ENCODE measurements at places on chromosomes 11 and 22. TPM values are rescaled to one million over a fixed set of nuclear protein-coding genes. Genes with fewer than 3 reads are reported as not detected.

Gene CACNA1I
- total RNA-seq, result 0.27 TPM

Gene FXYD6
- total RNA-seq, result 114 TPM

GRCh38 chr11:109247071-109247470 is 174.9 kb upstream of the C11orf87 start:
- H3K4me3 ChIP-seq, result no peak overlapping the region
- H3K4me1 ChIP-seq, result no peaks in the 10 kb centered on the region
- H3K36me3 ChIP-seq, result no peaks in the 10 kb centered on the region
- no peak overlapping the region for H3K27ac ChIP-seq
- no peak for DNase-seq
- H3K27me3 ChIP-seq, result peaks cover 10% of the 10 kb centered on the region

DNA sequence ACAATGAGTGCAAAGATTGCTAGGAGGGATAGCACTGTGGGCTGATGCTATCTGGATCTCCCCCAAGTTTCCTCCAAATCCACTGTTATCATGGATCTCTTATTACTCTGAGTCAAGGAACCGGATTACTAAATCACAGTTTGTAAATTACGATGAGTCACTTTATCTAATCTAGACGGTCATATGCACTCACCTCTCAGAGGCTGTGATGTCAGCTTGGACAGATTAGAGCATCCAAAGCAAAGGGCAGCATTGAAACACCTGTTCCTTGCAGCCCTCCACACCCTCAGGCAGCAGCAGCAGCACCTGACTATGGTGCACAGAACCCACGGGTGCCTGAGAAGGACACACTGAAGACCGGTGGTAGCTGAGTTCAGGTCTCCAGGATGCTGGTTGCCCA is 14.0 kb upstream of the POU2AF1 start:
- no peaks in the 10 kb centered on the region for H3K36me3 ChIP-seq
- H3K27me3 ChIP-seq, result peaks cover 45% of the 10 kb centered on the region
- H3K4me1 ChIP-seq, result no peaks in the 10 kb centered on the region
- no peak for DNase-seq

DNA sequence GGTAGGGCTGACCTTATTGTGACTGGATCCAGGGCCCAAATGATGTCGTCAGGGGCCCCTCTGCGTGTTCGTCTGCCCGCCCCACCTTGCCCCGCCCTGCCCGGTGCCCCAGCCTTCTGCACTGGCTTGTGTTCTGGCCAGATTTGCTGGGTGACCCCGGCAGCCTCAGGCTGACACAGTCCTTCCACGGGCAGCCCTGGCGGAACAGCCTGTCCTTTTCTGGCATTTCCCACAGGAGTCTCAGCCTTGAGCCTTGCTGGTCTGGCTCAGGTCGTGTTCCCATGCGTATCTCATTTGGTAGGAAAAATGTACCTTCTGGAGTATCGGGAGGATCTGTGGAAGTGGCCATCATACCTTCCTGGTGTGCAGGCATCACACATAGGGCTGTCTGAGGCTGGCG is 31.0 kb downstream of the IGHMBP2 start:
- no peak overlapping the region for H3K4me3 ChIP-seq
- H3K36me3 ChIP-seq, result peaks cover 16% of the 10 kb centered on the region
- no peaks in the 10 kb centered on the region for H3K4me1 ChIP-seq
- no peak overlapping the region for H3K27ac ChIP-seq
- DNase-seq, result no peak
- H3K27me3 ChIP-seq, result no peaks in the 10 kb centered on the region

DNA sequence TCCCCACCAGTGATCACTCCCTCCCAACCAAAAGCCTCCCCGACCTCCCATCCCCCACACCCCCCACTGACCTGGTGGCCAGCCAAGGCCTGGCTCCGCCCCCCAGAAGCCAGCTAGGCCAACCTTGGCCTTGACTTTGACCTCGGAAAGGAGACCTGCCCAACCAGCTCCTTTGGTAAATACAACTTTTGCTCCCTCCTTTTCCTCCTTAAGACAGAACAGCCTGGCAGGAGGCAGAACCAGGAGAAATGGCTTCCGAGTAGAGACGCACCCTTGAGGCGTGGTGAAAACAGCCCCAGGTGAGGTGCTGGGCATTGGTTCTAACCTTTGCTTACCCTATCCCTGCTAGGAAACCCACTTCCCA is 27.0 kb downstream of the PLEKHA7 start:
- H3K4me1 ChIP-seq, result peaks cover 37% of the 10 kb centered on the region
- no peaks in the 10 kb centered on the region for H3K27me3 ChIP-seq
- no peaks in the 10 kb centered on the region for H3K36me3 ChIP-seq
- peak overlapping the region; percentile 64 for H3K27ac ChIP-seq
- H3K4me3 ChIP-seq, result no peak overlapping the region

DNA sequence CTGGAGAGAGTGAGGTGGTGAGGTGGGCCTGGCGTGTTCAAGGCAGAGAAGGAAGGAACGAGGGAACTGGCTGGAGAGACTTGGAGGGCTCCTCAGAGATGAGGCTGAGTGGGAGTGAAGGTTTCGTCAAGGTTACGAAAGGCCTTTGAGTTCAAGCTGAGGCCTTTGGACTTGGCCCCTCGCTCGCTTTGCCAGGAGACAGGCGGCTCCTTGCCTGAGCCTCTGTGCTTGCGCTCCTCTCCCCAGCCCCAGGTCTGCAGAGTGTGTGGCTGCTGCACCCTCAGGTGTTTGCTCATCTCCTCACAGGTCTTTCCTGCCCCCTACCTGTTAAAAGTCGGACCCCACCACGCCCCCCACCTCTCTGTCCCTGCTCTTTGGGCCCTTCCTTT is 91.6 kb downstream of the ATXN10 start:
- peak overlapping the region; percentile 57 for H3K27ac ChIP-seq
- H3K27me3 ChIP-seq, result no peaks in the 10 kb centered on the region
- H3K36me3 ChIP-seq, result peaks cover 20% of the 10 kb centered on the region

DNA sequence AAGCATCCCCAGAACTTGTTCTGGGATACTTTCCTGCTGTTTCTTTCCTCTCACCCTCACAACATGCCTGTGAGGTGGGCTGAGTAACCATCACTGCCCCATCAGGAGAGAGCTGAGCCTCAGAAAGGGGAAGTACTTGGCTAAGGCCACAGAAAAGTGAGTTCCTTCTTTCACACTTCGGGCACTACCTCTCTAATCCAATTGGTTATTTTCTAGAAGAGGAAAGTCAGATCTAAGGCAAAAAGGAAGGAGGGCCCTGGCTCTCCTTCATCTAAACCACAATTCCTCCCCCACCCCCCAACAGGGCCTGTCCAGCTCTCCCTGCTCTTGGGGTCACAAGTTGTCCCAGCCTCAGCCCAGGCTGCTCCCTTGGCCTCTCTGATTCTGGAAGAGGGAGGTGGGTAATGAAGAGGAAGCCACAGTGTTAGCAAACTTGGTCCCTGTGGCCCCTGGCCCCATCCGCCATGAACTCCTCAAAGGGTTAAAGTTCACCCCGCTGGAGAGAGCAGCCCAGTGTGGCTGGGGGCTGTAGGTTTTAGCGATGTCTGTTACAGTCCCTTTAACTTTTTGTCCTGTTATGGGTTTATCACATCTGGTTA is 34.0 kb downstream of the SLC22A12 start:
- no peak for DNase-seq
- peaks cover 20% of the 10 kb centered on the region for H3K27me3 ChIP-seq
- no peaks in the 10 kb centered on the region for H3K36me3 ChIP-seq
- peaks cover 12% of the 10 kb centered on the region for H3K4me1 ChIP-seq
